ENCODE measurements at places on chromosomes 1 and 21.

DNA sequence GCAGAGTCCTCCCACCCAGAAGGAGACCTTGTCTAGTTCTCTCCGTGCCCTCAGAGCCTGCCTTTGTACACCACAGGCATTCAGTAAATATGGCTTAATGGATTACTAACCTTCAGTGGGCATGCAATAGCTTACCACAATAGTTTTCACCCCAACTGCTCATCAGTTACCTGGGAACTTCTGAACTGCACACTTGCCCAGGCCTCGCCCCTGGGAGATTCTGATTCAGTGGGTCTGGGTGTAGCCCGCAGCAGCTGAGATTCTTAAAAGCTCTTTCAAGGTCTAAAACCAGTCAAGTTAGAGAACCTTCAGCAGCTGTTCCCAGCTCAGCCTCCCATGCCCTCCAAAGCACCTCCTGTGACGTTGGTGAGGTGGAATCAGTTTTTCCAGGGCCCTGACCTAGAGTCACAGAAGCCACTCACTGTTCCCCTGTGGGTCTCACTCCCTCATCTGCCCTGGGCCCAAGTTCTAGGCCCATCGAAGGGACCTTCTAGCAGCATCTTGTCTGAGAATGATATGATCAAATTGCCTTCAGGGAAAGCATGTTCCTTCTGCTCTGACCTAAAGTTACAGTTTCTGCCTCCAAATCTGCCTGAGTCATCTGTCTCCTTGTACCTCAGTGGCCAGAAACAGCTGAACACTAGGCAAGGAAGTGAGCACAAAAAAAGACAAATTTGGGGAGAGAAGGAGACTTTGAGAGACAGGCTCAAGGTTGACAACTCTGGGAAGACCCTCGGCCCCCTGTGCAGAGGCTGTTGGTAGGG lies 10.8 kb downstream of the ASAP3 start:
- DNase-seq: no peak

DNA sequence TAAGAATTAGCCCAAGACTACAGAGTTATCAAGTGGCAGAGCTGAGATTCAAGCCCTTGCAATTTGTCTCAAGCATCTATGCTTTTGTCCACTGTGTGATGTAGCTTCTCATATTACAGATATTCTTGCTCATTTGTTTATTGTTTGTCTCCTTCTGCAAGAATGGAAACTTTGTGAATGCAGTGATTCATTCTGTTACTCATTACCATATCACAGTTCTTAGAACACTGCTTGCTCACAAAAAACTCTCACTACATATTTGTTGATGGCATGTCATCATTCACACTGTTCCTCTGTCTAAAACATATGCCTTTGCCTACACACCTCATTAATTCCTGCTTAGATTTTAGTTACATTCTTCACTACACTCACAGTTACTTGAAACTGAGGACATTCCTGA lies 1198.9 kb downstream of the PLA2G4A start:
- DNase-seq: peak; percentile 69

GRCh38 chr1:15733726-15734226 lies 2.3 kb upstream of the SLC25A34 start:
- no peak for DNase-seq

- DNase-seq: no peak
Measured at GRCh38 chr1:63316598-63316983, 5.8 kb upstream of the FOXD3 start.

DNA sequence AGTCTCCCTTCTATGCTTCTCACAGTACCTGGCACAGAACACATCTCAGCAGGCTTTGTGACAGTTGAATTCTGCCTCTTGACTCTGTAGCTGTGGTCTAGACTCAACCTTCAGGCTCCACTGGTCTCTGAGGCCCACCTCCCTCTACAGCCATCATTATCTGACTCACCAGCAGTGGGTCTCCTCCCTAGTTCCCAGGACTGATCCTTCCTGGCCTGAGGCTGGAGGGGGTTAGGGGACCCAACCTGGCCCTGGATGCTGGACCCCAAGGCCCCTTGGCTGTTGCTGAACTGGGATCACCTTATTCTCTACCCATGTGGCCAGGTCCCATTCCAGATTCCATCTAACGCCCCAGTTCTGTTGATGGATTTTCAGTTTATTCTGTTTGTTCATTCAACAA lies 43.1 kb upstream of the FOXO6 start:
- no peak for DNase-seq

GRCh38 chr1:215292932-215293331 lies 210.4 kb downstream of the KCNK2 start:
- no peak for DNase-seq

DNA sequence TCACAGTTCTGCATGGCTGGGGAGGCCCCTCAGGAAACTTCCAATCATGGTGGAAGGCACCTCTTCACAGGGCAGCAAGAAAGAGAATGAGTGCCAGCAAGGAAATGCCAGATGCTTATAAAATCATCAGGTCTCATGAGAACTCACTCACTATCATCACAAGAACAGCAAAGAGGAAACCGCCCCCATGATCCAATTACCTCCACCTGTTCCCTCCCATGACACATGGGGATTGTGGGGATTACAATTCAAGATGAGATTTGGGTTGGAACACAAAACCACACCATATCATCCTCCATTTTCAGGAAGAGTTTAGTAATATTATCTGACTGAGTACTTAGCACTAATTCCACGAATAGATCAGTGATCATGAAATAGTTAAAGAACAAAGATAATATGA lies 244.2 kb downstream of the LMO4 start:
- DNase-seq: no peak

Data from AG04450 (cell line).